ENCODE measurements at places on chromosomes 12 and 14.

DNA sequence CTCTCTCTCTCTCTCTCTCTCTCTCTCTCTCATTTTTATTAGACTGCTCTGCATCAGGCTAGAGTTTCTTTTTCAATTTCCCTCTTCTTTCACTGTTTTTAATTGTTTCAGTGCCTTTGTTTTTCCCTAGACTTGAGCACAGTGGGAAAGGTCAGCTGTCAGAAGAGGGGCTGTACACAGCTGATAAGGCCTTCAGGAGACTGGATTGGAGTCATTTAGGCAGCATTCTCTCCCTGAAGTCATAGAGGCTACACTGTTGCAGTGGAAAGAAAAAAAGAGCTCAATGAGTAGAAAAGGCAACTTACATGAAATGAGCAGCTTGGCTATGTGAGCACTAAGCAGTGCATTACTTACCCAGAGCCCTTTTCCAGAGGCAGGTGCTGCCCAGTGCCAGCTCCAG lies 456.9 kb downstream of the NRXN3 start:
- DNase-seq = no peak

GRCh38 chr12:79424109-79424721 lies 266.5 kb downstream of the PAWR start:
- no peak for DNase-seq

DNA sequence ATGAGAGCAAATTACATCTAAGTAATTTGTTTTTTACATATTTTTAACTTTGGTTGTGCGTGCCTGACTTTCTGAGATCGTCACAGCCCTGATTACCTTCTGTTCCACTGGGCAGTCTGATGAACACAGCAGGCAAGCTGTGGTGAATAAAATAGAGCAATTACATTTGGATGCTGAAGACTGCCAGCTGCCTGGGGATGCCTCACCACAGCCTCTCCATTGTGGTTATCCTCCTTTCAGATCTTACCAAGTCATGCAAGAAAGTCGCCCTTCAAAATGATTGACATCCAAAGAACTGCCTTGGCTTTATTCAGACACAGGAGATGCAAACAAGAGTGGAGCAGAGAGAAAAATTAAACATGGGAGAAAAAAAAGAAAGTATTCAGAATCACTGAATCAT lies 456.6 kb upstream of the TMPO start:
- DNase-seq = no peak

GRCh38 chr12:96769400-96769799 lies 137.7 kb upstream of the NEDD1 start:
- DNase-seq = no peak

DNA sequence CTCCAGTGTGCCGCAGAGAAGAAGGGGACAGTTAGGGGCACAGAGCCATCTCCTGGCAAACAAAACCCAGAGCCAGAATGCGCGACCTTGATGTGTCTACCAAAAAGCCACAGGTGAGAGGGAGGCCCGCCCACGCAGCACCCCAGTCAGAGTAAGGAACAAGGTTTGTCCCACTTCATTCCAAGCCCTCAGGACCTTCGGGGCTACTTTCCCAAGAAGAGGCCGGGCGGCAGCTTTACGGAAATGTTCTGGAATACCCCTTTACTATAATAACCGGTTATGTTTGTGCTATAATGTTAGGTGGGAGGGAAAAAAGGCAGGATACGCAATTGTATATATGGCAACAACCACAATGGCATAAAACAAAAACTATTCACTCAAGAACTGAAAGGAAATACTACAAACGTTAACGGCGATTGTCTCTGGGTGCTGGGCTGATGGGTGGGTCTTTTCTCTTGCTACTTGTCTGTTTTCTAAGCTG lies 12.3 kb downstream of the CCDC88C start:
- DNase-seq = no peak

- DNase-seq = no peak
Measured at GRCh38 chr12:53963434-53964314, 9.0 kb downstream of the HOXC12 start.

- DNase-seq = no peak
Measured at GRCh38 chr14:55744321-55744720, 164.3 kb downstream of the KTN1 start.

GRCh38 chr12:55830601-55831446 lies 1.4 kb upstream of the DNAJC14 start:
- peak; percentile 41 for DNase-seq

- DNase-seq = no peak
Measured at GRCh38 chr14:75369506-75369905, 58.3 kb upstream of the JDP2 start.

GRCh38 chr14:78153064-78153341 lies 17.2 kb upstream of the NRXN3 start:
- no peak for DNase-seq

Data from stimulated activated naive B cell treated with anti-CD40 and anti-IgM and Interleukin-4, amounts not matched to agents 10 μg/mL and 1 μg/mL and 100 μg/mL, for 72 hours (primary cell).